ENCODE measurements at places on chromosomes 2 and 18.

DNA sequence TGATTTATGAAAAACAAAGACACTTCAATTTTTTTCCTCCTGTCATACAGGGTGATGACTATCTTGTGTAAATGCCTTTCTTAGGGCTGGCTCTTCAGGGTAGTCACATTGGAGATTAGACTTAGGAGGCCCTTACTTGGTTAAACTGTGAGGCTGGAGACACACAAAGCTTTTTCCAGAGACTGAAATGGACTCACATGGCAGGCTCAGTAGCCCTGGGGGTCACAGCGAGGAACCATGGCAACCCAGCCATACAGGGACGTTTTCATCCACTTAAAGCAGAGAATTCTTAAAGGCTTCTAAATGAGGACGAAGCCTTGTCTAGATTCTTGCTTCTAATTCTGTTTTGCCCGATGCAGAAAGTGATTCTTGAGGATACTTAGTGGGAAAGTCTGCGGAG, 57.3 kb upstream of the ZDBF2 start:
- no peak for DNase-seq

GRCh38 chr2:136114382-136114781, 3.6 kb downstream of the CXCR4 start:
- DNase-seq, result no peak

GRCh38 chr2:223989206-223989855, 32.1 kb downstream of the MRPL44 start:
- DNase-seq, result no peak

DNA sequence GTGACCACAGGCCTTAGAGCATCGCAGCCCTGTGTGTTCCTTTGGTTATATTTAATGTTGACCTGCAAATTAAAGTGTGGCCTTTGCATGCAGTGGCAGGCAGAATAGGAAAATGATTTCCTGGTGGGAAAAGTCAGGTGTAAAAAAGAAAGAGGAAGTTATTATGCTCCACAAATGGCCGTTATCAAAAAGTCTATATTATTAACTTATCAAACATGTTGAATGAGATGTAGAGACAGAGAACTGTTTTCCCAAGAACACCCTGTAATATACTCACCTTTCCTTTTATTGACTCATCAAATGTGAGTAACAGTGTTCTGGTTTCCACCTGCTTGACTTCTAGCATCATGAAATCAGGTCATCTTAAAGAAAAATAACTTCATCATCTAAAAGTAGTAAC, 35.3 kb downstream of the MEIS1 start:
- no peak for DNase-seq

DNA sequence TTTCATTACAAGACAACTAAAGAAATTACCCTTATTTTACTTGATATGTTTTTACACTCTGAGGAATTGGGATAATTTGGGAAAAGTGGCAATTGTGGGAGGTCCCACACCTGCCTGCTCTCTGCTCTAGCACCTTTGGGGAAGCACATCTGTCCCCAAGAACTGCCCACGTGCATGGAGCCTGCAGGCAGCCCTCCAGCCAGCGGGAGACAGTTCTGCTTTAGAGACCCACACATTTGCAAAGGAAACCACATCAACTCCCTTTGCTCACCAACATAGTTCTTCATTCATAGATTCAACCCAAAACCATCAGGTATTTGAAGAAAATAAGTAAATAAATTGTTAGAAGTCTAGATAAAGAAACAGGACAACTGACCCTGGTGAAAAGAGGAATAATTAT, 239.9 kb upstream of the ID2 start:
- DNase-seq, result no peak

DNA sequence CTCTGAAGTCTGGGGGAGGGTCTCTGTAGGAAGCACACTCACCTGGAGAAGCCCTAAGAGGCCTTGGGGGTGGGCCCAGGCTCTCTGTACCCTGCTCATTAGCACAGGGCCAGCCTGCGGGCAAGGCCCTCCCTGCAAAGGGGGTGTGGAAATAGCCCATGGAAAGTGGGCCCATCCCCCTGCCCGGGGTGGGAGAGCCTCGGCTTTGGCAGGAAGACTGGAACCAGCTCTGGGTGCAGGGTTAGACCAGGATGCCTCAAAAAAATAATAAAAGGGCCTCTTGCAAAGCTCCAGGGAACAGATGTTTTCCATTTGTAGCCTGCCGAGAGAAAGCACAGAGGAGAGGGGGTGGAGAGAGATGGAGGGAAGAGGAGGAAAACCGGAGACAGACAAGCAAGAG, 98.7 kb downstream of the STPG4 start:
- DNase-seq, result no peak

GRCh38 chr18:47262301-47263149, 11.1 kb upstream of the SKOR2 start:
- no peak for DNase-seq

- DNase-seq, result no peak
Measured at GRCh38 chr2:11419781-11420180, 46.2 kb downstream of the E2F6 start.

- no peak for DNase-seq
Measured at GRCh38 chr2:241036397-241036963, 38.1 kb downstream of the SNED1 start.

DNA sequence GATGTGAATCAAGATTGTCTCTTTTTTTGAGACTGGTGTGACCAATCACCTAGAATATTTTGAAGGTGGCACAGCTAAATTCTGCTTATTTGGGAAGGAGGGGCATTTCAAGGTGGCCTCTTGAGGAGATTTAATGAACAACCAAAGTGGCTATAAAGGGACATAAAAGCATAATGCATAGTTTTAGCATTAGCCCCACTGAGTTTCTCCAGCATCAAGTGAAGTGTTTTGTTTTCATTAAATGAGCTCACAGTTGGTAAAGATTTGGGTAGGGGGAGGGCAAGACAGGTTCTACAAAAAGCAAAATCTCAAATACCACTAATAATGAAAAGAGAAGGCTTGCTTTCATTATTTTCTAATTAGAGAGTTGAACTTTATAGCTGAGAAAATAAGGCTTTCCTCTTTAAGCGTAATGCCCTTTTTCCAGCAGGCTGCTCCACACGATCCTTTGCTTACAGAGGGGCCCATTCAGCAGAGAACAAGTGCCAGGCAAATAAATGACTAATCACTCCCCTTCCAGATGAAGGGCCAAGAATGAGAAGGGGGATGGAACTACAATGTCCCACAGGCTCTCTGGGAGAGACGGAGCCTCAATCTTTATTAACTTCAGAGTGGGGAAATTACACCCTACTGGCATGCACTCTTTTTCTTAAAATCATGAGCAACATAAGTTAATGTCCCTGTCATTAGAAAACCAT, 35.9 kb downstream of the LHCGR start:
- DNase-seq, result no peak

- DNase-seq, result no peak
Measured at GRCh38 chr18:8960740-8961657, 141.5 kb upstream of the NDUFV2 start.

DNA sequence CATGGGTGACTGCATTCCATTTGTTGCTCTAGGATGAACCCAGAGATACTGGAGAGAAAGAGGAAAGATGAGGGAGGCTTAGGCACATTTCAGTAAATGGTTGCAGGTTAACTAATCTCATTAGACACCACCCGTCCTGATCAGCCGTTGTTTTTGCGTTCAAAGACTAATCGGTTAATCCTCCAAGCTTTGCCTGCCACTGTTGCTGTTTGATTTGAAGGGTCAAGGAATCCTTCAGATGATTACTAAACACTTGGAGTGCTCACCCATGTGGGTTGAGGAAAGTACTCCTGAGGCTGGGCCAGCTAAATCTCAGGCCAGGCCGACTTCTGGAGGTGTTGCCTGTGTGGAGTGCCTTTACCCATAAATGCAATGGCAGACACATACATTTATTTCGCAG, 8.6 kb downstream of the SH3RF3 start:
- DNase-seq, result no peak

DNA sequence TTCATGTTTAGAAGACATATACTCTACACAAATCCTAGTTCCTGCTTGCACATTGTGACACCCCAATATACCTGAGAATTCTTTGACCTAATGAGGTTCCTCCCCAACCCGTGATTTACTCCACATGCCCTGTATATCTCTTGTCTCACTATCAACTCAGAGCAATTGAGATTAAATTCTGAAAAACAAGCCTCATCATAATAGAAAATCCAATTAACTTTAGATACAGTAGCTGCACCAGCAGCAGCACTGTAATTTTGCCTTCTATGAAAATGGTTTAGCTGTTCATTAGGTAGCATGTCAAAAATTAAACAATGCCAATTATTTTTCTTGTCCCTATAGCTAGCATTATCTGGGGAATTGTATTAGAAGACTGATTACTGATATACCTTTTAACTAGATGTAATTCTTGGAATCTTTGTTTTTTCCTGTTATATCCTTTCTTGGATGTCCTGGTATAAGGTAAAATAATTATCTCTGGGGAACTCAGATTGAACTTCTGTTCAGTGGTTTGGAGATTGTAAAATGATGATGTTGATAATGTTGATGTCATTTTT, 218.9 kb upstream of the TANK start:
- DNase-seq, result no peak

GRCh38 chr2:226796840-226797288, 2.8 kb downstream of the IRS1 start:
- no peak for DNase-seq

DNA sequence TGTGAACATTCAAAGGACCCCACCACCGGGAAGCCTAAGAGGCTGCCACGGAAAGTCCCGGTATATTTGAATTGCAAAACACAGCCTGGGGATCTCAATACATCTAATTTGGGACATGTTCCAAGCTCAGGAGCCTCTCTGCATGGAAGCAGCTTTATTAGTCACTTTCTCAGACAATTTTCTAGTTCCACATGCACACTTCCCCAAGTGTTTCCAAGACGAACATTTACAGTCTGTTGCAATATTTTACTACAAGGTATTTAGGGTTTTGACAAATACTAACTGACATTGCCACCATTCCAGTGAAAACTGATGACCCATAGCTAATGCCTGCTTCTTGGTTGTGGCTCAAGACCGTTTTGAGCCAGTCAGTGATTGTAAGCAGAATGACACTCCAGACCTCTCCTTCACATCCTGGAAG, 145.3 kb downstream of the NCKAP5 start:
- DNase-seq, result no peak

DNA sequence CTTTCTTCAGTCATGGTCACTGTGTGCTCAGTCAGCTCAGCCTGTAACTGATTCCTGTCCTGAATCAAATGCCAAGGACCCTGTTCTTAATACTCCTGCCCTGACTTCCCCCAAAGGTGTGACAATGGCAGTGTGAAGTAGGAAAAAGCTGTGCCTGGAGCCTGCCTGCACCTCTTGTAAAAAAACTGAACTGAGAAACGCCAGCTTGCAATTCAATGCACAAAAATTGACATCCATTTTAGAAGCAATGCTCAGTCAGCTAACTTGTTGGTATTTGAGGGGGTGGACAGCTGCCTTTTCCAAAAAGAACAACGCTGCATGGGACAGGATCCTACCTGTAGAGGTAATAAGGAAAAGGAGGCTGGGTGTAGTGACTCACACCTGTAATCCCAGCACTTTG, 66.3 kb upstream of the TMEM247 start:
- no peak for DNase-seq

DNA sequence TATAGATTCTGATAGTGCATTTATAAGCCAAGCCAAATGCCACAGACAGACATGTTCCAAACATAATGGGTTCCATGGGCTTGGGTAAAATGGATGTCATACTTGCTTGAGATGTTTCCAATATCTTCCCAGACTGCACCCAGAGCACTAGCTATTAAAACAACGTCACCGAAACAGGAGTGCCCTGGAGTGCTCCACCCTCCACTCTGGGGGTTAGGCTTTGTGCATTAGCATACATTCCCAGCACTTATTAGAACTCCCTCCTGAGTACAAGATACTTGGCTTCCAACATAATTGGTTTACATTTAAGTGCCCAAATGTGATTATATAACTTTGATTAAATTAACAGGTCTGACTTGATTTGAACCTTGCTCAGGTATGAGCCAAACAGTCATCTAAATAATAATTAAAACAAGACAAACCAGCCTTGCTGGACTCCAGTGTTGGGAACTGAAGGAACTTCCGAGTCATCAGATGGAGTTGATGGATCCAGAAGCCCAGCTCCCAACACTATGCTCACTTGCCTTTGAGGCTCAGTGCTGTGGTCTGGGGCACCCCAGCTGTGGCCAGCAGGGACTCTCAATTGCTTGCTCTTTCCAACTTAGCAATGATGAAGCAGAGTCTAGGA, 60.5 kb upstream of the LGALSL start:
- DNase-seq, result no peak
